ENCODE measurements at places on chromosomes 11 and 22. TPM values are rescaled to one million over a fixed set of nuclear protein-coding genes. Genes with fewer than 3 reads are reported as not detected.

- no peaks in the 10 kb centered on the region for H3K4me1 ChIP-seq
- H3K36me3 ChIP-seq = no peaks in the 10 kb centered on the region
- no peak overlapping the region for H3K4me3 ChIP-seq
- peak; percentile 31 for DNase-seq
Observed at GRCh38 chr22:43298062-43298801, 44.9 kb downstream of the SCUBE1 start.

DNA sequence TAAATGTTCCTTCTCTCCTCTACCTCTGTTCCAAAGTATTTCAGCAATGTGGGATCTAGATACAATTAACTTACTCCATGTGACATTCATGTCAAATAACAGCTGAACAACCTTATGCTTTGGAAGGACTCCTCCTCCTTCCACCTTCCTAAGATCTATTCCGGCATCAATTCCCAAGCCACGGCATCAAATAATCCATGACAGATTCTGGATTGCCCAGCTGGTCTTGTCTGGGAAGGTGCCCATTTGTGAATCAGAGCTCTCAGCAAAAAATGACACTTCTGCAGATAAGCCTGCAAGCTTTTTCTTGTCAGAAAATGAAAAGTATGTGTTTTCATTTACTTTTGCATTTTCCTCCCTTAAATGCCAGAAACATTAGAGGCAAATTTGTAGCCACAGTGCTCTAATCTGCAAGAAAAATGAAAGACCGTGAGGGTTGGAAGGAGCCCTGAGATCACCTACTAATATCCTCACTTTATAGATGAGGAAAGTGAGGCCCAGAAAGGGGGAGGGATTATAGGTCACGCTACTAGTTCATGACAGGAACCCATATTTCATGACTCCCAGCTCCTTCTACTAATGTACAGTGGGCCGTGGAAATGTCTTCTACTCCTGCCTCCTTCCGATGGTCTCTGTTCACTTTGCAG lies 124.0 kb downstream of the ME3 start:
- no peaks in the 10 kb centered on the region for H3K27me3 ChIP-seq
- no peaks in the 10 kb centered on the region for H3K36me3 ChIP-seq

GRCh38 chr11:96337541-96338431 lies 5.2 kb downstream of the MAML2 start:
- H3K4me3 ChIP-seq = peak overlapping the region; percentile 100
- H3K4me1 ChIP-seq = peaks cover 60% of the 10 kb centered on the region
- peaks cover 9% of the 10 kb centered on the region for H3K36me3 ChIP-seq
- H3K27me3 ChIP-seq = no peaks in the 10 kb centered on the region

- DNase-seq = peak; percentile 13
- H3K4me1 ChIP-seq = no peaks in the 10 kb centered on the region
Observed at GRCh38 chr11:70901951-70902521, 350.3 kb downstream of the SHANK2 start.

- no peak for DNase-seq
- H3K27me3 ChIP-seq = peaks cover 16% of the 10 kb centered on the region
- H3K27ac ChIP-seq = no peak overlapping the region
Observed at GRCh38 chr22:22897091-22897490, 9.5 kb downstream of the IGLL5 start.

- DNase-seq = no peak
- peaks cover 30% of the 10 kb centered on the region for H3K36me3 ChIP-seq
Observed at GRCh38 chr11:118635642-118636041, 28.2 kb downstream of the PHLDB1 start.

DNA sequence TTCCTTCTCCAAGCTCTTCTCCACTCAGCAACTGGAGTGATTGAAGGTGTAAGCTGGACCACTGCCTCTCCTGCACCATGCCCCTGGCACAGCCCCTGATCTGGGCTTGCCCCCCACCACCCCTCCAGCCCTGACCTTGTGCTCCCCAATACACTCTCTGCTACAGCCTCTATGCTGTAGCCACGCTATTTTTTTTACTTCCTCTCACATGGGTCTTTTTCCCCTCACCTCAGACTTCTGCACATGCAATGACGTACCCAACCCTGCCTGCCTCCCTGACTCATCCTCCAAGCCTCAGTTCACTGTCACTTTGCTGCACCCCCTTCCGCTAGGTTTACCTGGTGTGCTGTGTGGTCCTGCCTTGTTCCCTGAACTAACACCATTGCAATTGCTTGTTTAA lies 9.0 kb downstream of the CSNK2A3 start:
- H3K36me3 ChIP-seq = no peaks in the 10 kb centered on the region
- DNase-seq = no peak
- H3K4me3 ChIP-seq = no peak overlapping the region
- H3K27me3 ChIP-seq = no peaks in the 10 kb centered on the region
- no peaks in the 10 kb centered on the region for H3K4me1 ChIP-seq

GRCh38 chr22:50621356-50621880 lies 6.5 kb downstream of the ARSA start:
- H3K27ac ChIP-seq = no peak overlapping the region
- no peak for DNase-seq
- no peaks in the 10 kb centered on the region for H3K27me3 ChIP-seq
- H3K36me3 ChIP-seq = no peaks in the 10 kb centered on the region
- H3K4me1 ChIP-seq = peaks cover 8% of the 10 kb centered on the region
- H3K4me3 ChIP-seq = peak overlapping the region; percentile 49

GRCh38 chr11:121810291-121810690 lies 305.7 kb downstream of the BLID start:
- peak; percentile 95 for DNase-seq
- H3K27ac ChIP-seq = peak overlapping the region; percentile 82
- H3K27me3 ChIP-seq = no peaks in the 10 kb centered on the region
- H3K4me3 ChIP-seq = peak overlapping the region; percentile 51
- H3K4me1 ChIP-seq = peaks cover 22% of the 10 kb centered on the region
- H3K36me3 ChIP-seq = no peaks in the 10 kb centered on the region

The PACS1 gene
- 36.0 TPM for polyA plus RNA-seq

The TMA7B gene
- polyA plus RNA-seq = not detected

The GGT5 gene
- polyA plus RNA-seq = 5.1 TPM
